NCI-H1092 (cell line): ENCODE measurements at places on chromosomes 13 and 19.

- DNase-seq: no peak
Measured at GRCh38 chr13:46062185-46062584, 9.6 kb upstream of the ZC3H13 start.

DNA sequence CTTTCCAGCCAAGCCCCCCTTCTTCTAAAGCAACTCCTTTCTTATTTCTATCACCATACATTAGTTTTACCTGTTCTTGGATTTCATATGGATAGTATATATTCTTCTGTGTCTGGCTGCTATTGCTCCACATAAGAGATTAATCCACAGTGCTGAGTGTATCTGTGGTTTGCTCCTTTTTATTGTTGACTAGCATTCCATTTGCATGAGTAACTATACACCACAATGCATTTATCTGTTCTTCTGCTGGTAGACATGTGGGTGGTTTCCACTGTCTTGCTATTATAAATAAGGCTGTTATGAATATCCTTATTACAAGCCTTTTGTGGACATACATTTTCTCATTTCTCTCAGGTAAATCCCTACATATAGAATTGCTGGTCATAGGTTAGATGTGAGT is 138.2 kb downstream of the SLC7A1 start:
- DNase-seq: no peak

GRCh38 chr19:28609944-28610343 is 603.0 kb downstream of the UQCRFS1 start:
- no peak for DNase-seq

DNA sequence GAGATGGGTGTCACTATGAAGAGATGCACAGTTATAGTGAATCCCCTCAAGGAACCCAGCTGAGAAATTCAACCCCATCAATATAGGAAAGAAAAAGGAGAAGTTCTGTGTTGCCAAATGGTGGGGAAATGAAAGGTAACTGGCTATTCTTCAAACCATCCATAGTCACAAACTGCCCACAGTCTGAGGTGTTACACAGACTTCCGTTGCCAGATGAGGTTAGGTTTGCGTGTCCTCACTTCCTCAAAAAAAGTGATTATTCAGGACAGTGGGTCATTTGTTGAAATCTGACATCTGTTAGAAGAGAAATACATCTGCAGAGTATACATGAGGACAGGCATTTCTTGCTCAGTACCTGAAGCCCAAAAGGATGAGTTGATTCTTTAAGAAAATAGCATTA is 9.0 kb downstream of the SIGLEC5 start:
- DNase-seq: no peak

DNA sequence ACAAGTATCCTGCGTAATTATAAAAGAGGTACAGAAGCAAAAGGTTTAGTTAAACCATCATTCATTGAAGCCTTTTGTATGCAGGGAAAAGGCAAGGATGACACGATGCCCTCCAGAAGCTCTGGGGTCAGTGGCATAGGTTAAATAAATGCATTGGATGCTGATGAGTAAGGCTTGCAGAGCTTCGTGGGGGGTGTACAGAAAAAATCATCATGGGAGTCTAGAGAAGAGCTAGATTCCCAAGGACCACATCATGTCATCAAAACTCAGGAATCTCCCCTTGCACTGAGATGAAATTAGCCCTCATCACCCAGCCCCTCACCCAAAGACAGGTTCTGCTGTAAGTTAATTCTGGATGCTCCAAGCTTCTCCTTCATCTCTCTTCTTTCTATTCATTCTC is 8.3 kb downstream of the FPR1 start:
- no peak for DNase-seq

- peak; percentile 87 for DNase-seq
Measured at GRCh38 chr13:23375001-23375971, 58.2 kb downstream of the SACS start.

DNA sequence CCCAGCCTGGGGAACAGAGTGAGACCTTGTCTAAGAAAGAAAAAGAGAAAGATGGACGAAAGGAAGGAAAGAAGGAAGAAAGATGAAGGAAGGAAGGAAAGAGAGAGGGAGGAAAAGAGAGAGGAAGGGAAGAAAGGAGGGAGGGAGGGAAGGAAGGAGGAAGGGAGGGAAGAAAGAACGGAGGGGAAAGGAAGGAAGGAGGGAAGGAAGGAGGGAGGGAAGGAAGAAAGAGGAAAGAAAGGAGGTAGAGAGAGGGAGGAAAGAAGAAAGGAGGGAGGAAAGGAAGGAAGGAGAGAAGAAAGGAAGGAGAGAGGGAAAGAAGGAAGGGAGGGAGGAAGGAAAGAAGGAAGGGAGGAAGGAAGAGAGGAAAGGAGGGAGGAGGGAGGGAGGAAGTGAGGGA is 20.9 kb downstream of the CABP5 start:
- no peak for DNase-seq

DNA sequence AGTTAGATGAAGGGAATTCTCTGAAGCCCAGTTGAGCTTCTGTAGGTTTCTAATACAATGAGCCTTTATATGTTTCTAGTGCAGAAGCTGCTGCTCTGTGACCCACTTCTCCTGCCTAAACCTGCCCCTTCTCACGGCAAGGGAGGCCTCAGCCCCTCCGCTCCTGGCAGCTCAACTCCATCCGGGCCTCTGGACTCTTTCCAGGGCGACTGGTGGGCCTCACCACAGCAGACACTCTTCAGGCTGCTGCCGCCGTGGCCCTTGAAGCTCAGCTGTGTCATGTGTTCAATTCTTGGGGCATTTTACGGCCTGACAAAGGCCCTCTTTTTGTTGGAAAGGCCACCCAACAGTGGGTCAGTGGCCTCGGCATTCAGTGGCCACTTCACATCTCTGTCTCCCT is 10.0 kb upstream of the C19orf33 start:
- DNase-seq: no peak

GRCh38 chr13:101695870-101696516 is 243.5 kb downstream of the ITGBL1 start:
- no peak for DNase-seq

DNA sequence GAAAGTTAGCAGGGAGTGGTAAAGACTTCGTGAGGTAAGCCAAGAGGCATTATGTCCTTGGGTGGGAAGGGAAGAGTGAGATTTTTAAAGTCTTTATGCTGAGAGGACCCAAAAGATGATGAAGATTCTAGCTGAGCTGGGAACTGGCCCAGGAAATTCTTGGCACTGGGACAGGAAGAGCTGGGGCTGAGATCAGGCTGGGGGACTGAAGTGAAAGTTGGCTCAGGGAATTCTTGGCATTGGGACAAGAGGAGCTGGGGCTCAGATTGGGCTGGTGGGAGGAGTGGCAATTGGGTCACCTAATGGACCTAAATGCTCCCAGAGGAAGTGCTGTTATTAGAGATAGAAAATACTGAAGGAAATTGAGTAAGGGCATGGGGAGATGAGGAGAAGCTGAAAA is 8.8 kb downstream of the SCEL start:
- peak; percentile 6 for DNase-seq

DNA sequence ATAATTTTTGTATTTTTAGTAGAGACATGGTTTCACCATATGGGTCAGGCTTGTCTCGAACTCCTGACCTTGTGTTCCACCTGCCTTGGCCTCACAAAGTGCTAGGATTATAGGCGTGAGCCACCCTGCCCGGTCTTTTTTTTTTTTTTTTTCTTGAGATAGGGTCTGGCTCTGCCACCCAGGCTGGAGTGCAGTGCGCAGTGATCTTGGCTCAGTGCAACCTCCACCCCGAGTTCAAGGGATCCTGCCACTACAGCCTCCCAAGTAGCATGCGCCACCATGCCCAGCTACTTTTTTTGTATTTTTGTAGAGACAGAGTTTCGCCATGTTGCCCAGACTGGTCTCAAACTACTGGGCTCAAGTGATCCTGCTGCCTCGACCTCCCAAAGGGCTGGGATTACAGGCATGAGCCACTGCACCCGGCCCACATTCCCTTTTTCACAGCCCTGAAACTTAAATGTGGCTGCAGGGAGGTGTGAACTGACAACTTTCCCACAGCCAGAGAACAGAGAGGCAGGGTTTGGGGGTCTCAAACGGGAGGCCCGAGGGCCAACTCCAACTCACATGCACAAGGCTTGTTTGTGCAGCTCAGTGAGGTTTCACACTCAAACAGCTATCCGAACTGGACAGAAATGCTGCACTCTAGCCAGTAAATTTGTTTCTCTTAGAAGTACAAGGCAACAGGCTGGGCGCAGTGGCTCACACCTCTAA is 4.4 kb upstream of the S1PR5 start:
- DNase-seq: no peak

- DNase-seq: no peak
Measured at GRCh38 chr19:44657211-44657921, 13.7 kb downstream of the PVR start.

DNA sequence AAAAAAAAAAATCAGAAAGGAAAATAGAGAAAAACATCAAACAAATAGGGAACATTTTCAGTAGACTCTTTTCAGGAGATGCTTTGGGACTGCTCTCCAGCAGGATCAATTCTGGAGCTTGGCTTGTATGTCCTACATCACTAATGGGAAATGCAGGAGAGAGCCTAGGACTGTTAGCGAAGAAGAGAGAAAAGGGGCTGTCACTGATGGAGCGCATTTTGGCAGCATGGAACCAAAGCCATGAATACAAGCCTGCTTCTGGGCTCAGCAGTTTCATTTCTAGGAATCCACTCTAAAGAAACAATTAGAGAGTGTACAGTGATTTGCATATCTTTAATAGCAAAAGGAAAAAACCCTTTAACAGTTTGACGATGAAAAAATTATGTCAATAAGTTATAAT is 203.9 kb downstream of the NUFIP1 start:
- DNase-seq: no peak

GRCh38 chr19:32988724-32989123 is 16.7 kb downstream of the FAAP24 start:
- DNase-seq: no peak

- DNase-seq: no peak
Measured at GRCh38 chr13:38405216-38405615, 55.6 kb downstream of the UFM1 start.

GRCh38 chr19:50859849-50860248 is 5.1 kb downstream of the KLK3 start:
- DNase-seq: no peak
